ENCODE measurements at places on chromosomes 5 and 9.

DNA sequence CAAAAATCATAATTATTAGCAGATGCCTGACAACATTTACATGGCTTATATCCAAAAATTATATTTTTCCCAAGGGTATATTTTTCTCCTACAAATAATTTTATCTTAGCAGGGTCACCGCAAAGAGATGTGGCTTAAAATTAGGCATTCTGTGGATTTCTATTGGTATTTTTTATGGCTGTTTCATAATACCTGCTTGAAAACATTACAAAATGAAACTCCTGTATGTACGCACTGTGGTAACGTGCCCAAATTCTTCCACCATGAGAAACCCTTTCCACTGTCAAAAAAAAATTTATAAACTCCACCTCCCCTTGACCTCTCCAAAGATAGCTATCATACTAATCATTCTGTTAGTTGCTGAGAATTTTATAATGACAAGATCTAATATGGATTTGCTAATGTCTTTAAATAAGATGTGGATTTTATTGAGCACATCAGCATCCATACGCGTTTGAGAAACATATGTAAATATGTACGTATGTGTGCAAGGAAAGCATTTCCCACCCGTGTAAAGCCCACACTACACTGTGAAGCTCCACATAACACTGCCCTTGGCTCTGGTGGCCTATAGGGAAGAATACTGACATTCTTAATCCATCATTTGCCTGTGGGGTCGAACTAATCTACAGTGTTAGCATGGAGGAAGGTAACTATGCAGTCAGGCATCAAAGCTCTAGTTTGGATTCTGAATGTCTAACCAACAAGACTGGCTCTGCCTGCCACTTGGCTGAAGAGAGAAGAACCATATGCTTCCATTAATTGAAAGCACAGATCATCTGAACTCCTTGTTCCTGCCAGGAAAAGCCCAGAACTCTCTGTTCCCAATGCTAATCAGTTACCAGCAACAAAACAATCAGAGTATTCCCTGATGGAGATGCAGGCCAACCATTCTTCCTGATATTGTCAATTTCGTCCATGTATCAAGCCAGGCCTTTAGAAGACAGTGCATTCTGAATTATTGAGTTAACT is 244.7 kb downstream of the SPOCK1 start:
- DNase-seq = peak; percentile 75

GRCh38 chr5:102856389-102856777 is 101.3 kb downstream of the PAM start:
- no peak for DNase-seq

DNA sequence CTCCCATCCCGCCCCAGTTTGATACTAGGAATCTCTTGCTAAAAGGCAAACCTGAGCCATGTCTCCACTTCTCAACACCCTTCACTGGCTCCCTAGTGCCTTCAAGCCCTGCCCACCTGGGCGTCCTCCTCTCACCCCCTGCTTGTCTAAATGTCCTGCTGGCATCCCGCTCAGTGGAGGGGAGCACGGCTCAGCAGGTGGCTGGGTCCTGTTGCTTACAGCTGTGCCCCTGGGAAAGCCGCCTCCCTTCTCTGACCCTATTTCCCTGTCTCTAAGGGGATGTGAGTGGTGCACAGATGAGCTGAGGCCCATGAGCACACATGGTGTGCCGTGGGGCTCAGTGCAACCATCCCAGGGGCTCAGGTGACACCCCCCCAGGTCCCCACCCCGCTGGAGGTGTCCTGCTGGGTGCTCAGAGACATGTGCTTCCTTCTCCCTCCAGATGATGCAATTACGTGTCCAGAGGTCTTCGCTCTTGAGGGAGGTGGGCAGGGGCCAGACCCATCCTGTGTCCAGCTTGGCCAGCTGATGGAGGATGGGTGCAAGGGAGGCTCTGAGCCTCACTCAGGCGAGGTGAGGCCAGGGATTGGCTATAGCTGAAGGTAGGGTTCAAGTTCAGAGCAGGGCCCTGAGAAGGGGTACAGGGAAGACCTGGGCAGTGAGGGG is 24.1 kb downstream of the FLT4 start:
- DNase-seq = no peak

DNA sequence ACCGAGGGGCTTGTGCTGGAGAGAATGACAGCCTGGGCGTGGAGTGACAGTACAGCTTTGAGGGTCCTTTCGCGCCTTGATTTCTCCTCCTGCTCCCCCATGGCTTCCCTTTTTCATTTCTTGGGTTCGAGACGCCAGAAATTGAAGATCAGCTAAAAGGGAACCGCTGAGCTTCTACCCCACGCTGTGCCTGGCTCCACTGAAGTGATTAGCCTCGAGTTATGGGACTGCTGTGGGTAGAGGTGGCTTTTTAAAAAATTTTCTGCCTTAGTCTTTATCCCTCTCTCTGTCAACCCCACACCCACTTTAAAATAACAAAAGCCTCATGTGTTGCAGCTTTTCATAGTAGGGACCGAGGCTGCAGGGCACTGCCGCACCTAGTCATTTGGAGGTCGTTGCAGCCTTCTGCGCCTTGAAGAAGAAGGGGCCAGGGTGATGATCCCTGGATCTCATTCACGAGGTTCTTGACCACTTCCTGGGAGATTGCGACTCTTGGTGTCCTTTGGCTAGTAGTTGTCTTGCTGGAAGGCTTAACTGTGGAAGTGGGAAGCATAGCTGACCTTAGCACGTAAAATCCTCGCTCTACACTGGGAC is 603 bp downstream of the PPIP5K2 start:
- no peak for DNase-seq

DNA sequence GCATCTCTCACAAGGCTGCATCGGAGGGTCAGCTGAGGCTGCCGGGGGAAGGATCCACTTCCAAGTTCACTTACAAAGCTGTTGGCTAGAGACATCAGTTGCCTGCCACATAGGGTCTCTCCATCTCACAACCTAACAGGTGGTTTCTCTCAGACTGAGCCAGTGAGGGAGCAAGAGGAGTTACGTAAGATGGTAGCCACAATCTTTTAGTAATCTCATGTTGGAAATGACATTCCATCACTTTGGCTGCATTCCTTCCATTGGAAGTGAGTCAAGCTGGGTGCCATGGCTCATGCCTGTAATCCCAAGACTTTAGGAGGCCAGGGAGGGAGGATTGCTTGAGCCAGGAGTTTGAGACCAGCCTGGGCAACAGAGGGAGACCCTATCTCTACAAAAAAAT is 7.4 kb upstream of the GRK6 start:
- DNase-seq = no peak

DNA sequence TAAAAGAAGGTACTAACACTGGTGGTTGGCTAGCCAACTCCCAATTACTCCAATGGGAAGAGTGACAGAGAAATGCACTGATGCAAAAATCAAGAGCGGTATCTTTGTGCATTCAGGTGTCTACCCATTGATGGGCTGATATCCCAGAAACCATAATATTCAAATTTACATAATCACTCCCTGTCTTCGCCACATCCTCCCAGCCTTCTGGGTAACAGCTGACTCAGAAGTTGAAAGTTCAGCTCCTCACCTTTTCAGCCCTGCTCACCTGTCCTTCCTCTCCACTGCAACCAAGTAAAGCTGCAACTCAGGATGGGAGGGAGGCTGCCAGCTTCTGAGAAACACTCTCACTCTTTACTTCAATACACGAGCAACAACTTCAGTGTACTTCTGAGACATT is 6.9 kb downstream of the SUSD1 start:
- no peak for DNase-seq

DNA sequence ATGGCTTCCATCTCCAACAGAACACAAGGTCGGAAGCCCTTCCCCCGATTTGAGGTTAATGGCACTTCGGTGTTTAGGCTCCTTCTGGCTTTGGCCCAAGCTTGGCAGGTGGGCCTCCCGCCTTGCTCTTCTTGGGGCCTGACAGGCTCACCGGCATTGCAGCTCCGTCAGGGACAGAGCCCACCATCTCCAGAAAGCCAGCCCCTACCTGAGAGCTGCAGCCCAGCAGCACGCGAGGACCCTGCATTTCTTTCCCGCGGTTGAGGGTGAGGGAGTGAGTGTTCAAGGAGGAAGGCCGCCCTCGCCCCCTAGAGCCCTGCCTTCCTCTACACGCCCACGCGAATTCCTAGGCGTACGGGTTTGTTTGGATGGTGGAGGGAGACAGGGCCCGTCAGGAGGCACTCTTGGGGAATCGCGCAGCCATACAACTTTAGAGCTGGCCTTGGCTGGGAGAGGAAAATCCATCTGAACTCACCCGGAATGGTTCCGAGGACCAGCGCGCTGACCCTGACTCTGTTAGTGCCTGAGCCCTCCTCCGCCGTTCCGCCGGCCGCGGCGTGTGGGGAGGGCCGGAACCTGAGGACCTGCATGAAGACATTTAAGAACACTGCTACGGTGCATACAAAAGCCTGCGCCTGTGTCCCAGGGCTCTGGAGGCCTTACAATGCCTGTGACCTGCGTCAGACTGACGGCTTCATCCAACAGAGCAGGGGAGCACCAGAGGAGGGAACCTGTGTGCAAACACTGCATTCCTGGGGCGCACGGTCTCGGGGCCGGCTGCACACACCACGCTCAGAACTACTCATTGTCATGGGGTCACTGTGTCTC is 73.8 kb downstream of the MRPL36 start:
- DNase-seq = no peak

DNA sequence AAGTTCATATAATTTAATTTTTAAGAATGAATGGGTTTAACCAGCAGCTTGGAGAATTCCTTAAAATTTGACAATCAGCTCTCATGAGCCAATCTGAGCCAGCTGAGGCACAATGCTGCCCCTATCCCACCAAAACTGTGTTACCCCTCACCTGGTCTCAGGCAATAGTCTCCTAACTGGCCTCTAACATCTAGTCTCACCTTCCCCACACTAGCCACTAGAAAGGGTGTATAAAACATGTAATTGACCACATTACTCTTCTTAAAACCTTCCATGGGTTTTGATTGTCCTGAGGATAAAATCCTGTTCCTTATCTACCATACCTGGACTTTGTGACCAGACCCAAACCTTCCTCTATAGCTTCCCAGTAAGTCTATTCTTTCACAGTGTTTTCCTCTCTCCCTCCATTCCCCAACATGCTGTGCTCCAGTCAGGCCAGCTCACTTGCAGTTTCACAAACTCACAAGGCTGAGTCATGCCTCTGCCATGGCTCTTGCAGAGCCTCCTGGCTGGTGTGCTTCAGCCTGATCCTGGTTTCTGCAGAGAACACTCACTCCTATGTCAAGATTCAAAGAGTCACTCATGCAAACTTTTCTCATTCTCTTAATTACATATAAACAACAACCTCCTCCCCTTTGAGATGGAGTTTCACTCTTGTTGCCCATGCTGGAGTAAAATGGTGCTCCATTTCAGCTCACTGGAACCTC is 16.0 kb upstream of the ZCCHC7 start:
- no peak for DNase-seq

DNA sequence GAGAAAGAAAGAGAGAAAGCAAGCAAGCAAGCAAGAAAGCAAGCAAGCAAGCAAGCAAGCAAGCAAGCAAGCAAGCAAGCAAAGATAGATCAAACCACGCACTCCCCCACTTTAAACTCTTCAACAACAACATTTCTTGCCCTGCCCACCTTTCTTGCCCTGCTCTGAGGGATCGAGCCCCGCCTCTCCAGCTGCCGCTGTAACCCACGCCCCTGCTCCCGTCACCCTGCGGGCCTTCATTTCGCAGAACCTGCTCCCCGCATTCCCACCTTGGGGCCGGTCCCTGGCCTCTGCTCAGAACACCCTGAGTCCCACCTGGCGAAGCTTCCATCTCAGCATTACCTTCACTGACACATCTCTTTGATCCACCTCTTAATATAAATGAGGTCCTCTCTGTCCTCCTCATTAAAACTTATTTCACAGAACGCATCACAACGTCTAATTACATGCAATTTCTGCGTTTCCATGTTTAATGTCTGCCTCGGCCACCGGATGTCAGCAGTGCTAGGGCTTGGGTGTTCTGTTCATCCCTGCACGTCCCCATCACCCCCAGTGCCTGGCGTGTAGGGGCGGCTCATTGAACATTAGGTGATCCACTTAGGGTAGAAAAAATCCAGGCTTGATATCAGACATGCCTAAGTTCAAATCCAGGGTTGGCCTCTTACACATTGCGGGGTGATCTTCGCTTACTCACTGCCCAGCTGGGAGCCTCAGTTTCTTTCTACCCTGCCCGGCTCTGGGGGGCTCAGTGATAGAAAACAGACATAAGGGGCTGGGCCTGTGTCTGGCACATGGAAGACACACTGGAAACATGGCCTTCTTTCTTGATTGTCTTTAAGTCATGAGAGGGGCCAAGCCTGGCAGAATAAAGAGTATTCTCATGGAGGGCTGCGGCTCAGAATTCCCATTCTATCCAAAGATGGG is 187.6 kb downstream of the DAB2IP start:
- no peak for DNase-seq

DNA sequence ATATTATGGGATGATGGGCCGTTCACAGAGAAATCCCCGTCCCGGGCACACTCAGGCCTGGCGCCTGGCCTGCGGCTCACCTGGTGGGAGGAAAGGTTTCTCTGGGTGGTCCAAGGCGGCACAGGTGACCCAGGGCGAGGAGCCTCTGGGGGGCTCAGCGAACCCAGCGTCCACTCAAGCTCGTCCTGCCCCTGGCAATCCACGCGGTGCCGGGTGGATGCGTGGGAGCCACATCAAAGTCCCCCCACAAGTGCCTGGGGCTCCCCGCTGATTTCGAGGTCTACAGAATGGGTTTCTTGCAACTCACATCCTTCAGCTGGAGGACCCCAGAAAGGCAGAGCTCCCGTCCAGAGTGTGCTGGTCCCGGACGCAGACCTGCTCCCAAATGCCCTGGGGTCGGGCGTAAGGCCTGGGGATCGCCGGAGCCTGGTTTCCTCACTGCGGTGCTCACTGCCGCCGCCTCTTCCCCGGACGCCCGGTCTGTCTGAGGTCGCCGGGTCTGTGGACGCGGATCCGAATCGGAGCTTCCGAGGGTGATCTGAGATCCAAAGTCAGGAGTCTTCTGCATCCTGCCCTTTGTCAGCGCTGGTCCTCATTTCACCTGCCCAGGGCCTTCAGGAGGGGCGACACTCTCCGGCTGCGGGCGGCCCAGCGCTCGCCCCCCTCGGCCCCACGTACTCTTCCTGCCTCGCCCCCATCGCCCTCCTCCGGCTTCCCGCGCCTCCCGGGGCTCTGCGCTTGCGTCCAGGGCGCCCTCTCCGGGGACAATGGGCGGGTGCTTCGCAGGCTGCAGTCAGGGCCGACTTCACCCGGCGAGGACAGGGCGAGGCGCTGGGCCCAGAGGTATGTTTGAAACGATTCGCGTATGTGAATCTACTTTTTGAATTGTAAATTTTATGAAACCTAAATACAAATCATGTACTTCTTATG is 20.0 kb upstream of the RUFY1 start:
- peak; percentile 42 for DNase-seq

- no peak for DNase-seq
Observed at GRCh38 chr5:147882586-147883313, 4.2 kb downstream of the SCGB3A2 start.
